ENCODE measurements at places on chromosomes 5 and 9.

- DNase-seq: no peak
Measured at GRCh38 chr5:40801771-40802562, 3.8 kb upstream of the PRKAA1 start.

GRCh38 chr9:98502311-98502975, 206.3 kb downstream of the GABBR2 start:
- DNase-seq: no peak

DNA sequence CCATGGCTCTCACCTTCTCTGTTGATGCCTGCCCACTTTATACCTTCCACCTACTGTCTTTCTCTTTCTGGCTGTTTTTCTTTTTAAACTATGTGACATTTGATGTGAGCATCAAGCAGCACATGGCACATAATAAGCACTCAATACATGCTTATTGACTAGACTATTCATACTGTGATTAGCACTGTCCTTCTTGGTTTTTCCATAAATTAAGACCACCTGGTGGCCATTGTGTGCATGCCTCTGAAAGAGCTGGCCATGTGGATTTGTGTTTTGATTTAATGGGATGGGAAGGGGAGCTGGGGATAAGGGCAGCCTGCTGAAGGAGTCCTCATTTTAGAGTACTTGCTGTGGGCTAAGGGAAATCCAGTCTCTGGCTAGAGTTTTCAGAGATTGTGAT, 79.4 kb downstream of the ARHGEF28 start:
- no peak for DNase-seq

DNA sequence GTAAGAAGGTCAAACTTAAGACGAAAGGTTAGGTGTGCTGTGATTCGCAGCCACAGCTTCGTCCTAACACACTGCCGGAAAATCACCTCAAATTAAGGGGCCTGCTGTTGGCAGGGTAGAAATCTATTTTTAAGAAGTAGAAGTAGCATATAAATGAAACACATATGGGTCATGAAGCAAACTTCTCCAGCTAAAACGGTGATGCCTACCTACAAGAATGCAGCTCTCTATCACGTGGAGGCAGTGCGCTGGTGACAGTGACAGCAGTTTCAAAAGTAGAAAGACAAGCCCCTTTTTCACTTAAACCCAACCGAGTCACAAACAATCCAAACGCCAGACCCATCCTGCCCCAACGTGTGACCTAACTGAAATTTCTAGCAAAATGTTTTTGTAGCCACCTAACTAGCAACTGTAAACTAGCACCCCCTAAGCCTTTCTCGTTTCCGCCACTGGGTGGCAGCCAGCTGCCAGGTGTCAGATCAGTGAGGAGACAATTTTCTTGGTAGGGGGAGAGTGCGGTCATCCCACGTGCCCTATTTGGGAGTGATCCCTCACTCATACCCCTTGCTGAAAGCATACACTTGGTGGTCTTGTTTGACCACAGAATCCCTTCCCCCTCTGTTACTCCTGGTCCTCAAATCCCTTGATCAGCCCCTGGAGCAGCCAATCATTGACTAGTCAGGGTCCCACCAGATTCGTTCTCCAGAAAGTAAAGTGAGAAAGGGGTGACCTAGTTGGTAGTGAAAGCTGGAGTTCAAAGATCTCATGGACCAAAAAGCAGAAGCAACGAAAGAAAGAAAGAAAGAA, 71.8 kb upstream of the MAMDC2 start:
- DNase-seq: peak; percentile 19

GRCh38 chr9:108273988-108274387, 581.8 kb downstream of the ACTL7B start:
- DNase-seq: no peak

GRCh38 chr9:128923493-128923883, 2.7 kb downstream of the PHYHD1 start:
- DNase-seq: no peak

- DNase-seq: no peak
Measured at GRCh38 chr9:22237497-22238363, 208.9 kb upstream of the DMRTA1 start.

DNA sequence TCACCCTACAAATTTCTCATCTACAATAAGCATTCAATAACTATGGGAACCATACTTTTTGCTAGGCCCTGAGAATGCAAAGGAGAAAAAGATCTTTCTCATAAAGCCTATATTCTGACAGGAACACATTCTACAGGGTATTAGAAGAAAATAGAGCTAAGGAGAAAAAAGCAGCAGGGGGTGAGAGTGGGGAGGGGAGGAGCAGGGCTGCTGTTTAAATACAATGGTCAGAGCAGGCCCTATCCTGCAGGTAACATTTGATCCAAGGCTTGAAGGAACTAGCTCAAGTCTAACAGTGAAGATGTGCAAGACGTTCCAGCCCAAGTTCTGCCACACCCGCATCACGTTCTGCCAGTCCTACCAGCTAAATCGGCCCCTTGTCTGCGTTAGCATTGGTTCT, 89.7 kb downstream of the ELAVL2 start:
- no peak for DNase-seq

DNA sequence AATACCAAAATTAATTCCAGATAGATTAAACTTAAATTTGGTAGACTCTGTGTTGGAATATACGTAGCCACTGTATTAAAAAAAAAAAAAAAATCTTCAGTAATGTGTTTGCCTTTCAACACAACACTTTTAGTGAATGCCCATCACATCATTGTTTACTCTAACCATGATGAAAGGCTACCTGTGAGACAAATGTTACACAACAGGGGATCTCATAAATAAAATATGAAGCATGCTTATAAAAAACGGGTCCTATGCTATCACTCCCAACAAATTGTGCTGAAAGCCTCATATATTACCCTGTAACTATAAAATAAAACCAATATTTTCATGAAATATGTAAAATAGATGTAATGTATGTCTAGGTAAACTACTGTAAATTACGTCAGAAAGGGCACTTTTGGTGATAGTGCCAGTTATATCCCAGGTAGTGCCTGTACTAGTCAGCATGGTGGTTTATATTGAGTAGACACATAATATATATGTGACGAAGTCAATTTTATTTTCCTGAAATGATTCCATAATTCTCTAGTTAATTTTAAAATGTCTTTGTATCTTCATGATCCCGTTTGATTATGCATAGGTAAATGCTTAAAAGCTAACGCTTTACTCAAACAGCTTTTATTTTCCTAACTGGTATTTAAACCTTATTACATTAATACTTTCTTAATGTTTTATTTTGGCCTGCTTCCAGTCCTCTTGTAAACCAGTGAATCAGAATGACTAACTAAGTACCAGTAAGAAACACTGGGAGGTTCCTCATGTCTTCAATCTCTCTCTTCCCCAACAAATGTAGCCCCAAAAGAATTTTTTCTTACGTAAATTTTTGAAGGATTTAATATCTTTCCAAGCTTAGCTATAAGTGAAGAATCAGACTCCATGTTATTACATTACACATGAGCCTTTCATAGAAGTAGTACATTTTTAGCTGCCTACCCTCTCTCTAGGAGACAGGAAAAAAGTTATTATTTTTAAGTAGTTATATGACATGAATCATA, 420.3 kb downstream of the GABRG2 start:
- DNase-seq: no peak

DNA sequence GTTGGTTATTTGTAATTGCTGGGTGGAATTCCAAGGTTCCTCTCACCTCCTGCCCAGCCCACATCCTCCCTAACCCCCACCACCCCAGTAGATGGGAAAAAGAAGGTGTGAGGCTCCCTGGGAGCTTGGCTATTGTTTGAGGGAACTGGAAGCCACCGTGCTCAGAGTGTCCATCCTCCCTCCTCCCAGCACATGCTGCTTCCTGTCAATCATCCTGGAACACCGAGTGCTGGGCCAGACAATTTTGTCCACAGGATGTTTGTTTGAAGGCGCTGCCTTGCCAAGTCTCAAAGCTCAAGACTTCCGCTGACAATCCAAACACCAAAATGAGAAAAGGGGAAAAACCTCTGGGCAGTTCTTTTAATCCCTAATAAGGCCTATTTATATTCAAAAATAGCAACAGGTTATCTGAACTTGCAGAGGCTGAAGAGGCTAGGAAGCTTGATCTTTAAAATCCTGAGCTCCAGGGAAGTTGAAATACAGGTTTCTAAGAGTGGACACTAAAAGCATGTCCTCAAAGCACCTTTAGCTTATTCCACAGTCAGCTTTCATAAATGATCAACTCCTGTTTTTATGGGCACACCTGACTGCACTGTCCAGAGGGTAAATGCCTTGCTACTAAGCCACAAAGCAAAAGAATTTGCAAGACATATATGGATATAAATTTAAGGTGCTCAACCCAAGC, 286.7 kb downstream of the NFIB start:
- no peak for DNase-seq

GRCh38 chr5:61330341-61330844, 1.7 kb upstream of the ZSWIM6 start:
- DNase-seq: no peak

DNA sequence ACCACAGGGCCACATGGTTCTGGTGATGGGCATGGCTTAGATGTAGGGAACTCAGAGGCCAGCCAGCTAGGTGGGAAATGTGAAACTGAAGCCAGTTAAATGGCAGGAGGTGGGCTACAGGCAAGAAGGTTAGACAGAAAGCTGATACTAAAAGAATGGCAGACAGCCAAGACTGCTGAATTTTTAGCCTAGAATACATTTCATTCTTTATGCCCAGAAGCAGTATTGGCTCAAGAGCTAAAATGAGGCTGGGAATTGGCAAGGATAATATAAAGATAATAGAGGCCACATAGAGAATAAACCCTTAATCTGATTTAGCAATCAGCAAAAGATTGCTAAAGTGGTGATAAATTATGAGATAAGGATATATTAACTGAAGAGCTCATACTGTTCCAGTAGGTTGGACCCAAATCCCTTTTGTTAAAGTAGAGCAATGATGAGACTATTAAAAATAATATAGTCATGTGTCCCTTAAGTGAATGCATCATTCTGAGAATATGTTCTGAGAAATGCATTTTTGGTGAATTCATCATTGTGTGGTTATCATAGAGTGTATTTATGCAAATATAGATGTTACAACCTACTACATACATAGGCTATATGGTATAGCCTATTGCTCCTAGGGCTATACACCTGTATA, 234.3 kb downstream of the CHSY3 start:
- no peak for DNase-seq

DNA sequence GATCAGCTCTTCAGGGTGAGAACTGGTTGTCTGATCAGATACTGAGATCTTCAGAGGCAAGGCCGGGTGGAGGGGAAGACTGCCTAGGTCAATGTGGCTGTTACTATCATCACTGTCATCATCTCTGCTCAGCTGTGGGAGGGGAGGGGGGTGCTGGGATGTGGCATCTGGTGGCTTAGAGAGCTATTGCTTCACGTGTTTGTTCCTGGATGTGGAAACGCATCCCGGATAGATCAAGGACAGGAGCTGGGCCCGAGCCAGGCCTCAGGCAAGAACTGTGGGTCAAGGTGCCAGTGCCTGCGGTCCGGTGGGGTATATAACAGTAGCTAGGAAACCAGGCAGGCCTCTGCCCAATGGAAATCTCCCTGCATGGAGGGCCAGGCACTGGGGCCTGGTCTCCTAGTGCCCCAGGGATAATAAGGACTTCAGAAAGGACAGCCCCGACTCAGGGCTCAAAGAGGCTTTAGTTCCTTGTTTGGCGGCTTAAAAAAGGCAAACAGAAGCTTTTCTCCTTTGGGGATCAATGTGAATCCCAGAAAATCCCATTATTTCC, 30.3 kb upstream of the TIFAB start:
- no peak for DNase-seq

DNA sequence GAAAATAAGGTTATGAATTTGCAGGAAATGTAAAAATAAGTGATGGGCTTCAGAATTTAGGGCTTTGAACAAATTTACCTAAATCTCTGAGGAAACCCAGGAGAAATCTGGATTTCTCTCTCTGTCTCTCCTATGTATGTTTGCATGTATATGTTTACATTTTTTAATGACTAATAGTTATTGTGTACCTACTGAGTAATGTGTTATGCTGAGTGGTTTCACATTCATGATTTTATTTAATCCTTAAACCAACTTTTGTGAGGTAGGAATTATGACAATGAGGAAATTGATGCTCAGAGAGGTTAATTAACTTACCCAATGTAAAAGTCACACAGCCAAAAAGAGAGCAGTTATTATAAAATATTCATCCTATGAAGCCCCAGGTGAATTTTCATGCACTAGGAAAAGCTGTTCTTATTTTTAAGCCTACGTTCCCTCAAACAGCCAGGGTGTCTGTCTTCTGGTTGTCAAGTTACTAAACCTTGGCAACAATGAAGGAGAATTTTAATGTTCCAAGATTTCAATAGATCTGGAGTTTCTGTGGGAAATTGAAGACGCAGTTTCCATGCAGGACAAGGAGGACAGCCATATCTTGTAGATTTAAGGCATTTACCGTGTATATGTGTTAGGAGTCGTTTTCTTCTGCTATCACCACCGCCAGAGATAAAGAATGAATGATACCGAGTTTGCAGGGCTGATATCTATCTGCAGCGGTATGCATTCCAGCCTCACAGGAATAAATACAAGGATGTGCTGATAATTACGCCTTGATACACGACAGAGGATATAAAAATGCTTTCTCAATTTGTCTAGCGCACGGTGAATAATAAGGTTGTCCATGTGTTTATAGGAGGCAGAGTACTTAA, 484.8 kb downstream of the ZSWIM6 start:
- DNase-seq: no peak

- no peak for DNase-seq
Measured at GRCh38 chr5:37552770-37553719, 173.9 kb downstream of the WDR70 start.

DNA sequence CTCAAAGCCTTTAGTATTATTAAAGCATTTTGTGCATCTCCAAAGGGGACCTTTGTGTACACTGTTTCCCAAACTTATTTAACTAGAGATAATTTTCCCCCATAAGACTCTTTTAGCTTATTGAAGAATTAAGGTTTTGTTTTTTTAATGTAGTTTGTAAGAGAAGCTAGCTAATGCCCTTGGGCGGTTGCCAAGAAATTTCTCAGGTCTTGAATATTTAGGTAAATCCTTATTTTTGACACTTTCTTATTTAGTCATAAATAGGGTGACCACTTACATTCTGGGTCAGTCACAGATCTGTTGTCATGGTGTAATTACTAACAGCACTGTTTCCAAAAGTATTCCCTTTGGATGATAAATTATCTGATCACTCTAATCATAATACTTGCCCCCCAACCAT, 27.2 kb downstream of the TNFAIP8 start:
- no peak for DNase-seq

- DNase-seq: no peak
Measured at GRCh38 chr5:138805096-138805495, 51.9 kb downstream of the CTNNA1 start.

DNA sequence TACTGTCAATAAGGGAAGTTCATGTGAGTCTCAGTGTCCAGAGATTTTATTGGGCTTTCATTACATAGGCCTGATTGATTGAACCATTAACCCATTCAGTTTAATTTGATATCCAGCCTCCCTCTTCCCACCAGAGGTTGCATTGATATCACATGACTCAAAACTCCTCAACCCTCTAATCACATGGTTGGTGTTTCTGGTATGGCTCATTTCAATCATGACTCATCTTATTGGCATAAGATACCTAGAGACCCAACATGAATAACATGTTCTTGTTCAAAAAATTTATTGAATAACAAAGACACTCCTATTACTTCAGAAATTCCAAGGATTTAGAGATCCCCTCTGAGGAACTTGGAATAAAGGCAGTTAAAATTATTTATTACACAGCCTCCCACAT, 982.2 kb downstream of the TLE1 start:
- DNase-seq: no peak

Data from activated gamma-delta T cell treated with Interleukin-2 at 50 U/mL for 16 hours (primary cell).